ENCODE measurements at places on chromosomes 12 and 14. TPM values are rescaled to one million over a fixed set of nuclear protein-coding genes. Genes with fewer than 3 reads are reported as not detected.

Gene NR1H4
- total RNA-seq = not detected

Gene SERPINA5
- not detected for total RNA-seq

Gene SMCO2
- total RNA-seq = 0.91 TPM

Gene SIX4
- total RNA-seq = 3.9 TPM

Gene PPFIBP1
- total RNA-seq = 5.4 TPM

Gene KCNA5
- total RNA-seq = not detected

Gene CLEC2A
- total RNA-seq = not detected

DNA sequence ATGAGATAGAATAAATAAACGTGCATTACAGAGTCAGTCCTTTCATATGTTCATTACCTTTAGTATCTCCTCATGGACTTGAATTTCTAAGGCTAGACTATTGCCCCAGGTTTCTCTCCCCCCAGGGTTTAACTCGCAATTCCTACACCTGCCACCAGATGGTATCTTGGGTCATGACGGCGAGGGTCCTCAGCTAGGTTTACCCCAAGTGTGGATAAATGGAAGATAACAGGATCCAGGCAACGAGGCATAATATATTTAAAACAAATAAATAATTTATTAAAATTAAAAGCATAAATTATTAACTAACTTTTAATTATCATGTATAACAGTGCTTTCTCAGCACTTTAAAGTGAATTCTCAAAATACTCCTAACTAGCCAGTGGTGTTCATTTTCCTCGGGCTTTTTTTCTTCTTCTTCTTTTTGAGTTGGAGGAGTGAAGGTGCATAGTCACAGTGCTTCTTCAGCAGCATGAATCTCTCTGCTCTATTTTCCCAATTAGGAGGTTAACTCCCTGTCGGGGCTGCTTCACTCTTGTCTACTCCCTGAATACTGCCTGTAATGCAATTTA is 243.5 kb upstream of the CAND1 start:
- DNase-seq = no peak
- H3K36me3 ChIP-seq = no peaks in the 10 kb centered on the region
- H3K4me1 ChIP-seq = no peaks in the 10 kb centered on the region
- peaks cover 2% of the 10 kb centered on the region for H3K27me3 ChIP-seq
- H3K4me3 ChIP-seq = no peak overlapping the region
- no peak overlapping the region for H3K27ac ChIP-seq

DNA sequence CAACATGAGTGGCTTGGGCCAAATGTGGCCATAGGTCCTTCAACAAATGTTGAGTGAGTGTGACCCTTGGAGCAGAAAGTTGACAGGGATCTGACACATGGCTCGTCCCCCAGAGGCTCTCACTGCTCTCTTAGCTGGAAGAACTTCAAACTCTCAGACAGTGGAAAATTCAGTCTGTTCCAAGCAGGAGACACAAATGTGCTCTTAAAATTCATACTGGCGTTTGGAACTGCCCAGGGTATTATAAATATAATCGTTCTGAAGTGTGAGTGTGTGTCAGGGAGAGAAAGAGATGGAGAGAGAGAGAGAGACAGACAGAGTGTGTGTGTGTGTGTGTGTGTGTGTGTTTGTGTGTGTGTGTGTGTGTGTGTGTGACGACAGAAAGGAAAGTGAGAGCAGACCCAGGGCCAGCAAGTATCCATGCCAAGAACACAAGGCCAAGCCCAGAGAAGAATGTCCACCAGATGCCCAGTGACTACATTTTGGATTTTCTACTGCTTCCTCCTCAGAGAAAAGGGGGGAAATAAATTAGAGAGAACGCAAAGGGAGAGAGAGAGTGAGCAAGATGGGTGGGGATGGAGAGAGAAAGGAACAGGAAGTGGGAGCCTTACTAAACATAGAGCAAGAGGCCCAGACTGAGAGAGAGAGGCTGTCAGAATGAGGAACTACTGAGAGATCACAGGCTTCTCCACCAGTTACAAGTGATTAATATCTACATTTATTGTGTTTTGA is 193.6 kb upstream of the NUDT4 start:
- H3K27ac ChIP-seq = peak overlapping the region; percentile 16
- DNase-seq = no peak
- H3K27me3 ChIP-seq = no peaks in the 10 kb centered on the region
- H3K4me1 ChIP-seq = peaks cover 9% of the 10 kb centered on the region

DNA sequence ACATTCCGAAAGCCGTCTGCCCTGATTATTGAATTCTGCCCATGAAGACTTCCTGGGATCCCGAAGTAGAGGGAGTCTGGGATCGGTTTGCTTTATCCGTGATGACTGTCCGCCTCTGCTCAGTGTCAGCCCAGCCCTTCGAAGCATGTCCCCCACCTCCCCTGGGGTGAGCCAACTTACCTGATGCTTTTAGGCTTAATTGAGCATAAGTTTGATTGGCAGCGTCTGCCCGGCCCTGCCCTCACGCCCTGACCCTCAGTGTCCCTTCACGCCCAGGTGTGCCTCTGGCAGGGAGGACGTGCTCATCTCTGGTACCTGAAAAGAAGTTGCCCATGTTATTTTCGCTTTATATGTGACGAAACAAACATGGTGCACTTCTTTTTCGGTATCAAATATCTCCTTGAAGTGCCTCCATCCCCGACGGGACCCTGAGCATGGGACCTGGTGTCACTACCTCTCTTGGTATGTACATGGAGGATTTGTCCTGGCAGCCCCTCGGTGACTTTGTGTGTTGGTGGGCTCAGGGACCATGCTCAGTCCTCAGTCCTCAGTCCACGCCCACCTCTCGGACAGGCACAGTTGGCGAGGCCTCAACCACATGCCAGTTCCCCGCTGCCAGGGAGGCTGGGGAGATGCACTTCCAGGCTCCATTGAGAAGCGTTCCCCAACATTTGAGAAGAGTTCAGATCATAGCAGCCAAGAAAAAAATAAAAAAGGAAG is 130.1 kb upstream of the RTL1 start:
- no peak overlapping the region for H3K4me3 ChIP-seq
- no peaks in the 10 kb centered on the region for H3K36me3 ChIP-seq
- H3K27me3 ChIP-seq = no peaks in the 10 kb centered on the region
- no peaks in the 10 kb centered on the region for H3K4me1 ChIP-seq

GRCh38 chr12:46981622-46982021 is 97.8 kb upstream of the PCED1B start:
- DNase-seq = no peak
- H3K27ac ChIP-seq = no peak overlapping the region
- peaks cover 18% of the 10 kb centered on the region for H3K27me3 ChIP-seq

DNA sequence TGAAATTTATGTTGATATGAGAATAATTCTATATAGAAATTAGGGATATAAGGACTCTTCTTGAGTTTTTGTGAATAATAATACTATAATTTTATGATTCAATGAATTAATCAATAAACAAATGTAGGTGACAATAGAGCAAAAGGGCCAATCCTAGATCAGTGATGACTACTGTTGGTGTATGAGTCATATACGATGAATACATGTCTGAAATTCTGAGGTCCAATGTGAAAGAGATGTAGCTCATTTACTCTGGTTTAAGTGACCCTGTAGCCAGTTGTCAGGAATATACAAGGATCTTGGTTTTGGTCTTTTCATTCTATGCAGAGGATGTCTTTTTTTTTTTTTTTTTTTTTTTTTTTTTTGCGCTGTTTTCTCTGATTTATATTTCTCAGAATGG is 72.1 kb upstream of the RTL1 start:
- no peak overlapping the region for H3K4me3 ChIP-seq
- no peaks in the 10 kb centered on the region for H3K36me3 ChIP-seq
- no peak for DNase-seq
- peaks cover 6% of the 10 kb centered on the region for H3K27me3 ChIP-seq

DNA sequence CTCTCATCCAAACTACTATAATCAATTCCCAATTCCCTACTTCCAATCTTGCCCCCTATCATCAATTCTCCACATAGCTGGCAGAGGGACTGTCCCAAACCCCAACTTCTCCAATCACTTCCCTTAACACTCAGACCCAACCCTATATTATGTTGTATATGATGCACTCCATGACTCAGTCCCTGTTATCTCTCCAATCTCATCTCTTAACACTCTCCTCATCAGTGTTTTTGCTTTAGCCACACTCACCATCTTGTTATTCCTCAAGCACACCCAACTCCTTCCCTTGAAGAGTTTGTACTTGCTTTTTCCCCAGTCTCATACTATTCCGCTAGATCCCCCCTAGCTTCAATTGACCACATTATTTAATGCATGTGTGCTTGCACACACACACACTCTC is 4.9 kb downstream of the RHOJ start:
- H3K4me3 ChIP-seq = no peak overlapping the region
- no peak overlapping the region for H3K27ac ChIP-seq
- H3K4me1 ChIP-seq = no peaks in the 10 kb centered on the region
- no peaks in the 10 kb centered on the region for H3K36me3 ChIP-seq
- H3K27me3 ChIP-seq = peaks cover 9% of the 10 kb centered on the region

GRCh38 chr12:2301531-2302461 is 249.0 kb downstream of the CACNA1C start:
- no peak overlapping the region for H3K27ac ChIP-seq
- H3K36me3 ChIP-seq = no peaks in the 10 kb centered on the region
- DNase-seq = no peak
- H3K4me3 ChIP-seq = no peak overlapping the region
- H3K27me3 ChIP-seq = peaks cover 2% of the 10 kb centered on the region

DNA sequence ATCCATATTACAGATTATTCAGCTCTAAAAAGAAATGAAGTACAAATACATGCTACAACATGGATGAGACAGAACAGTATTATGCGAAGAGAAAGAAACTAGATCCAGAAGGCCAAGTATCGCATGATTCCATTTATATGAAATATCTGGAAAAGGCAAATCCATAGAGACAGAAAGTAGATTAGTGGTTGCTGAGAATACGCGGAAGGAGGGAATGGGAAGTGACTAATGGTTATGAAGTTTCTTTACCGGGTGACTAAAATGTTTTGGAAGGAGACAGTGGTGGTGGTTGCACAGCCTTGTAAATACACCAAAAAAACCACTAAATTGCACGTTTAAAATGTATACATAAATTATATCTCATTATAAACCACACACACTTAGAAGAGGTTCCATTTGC is 12.5 kb downstream of the PRDM4 start:
- H3K27ac ChIP-seq = no peak overlapping the region
- H3K27me3 ChIP-seq = no peaks in the 10 kb centered on the region
- DNase-seq = no peak
- H3K4me1 ChIP-seq = peaks cover 3% of the 10 kb centered on the region

DNA sequence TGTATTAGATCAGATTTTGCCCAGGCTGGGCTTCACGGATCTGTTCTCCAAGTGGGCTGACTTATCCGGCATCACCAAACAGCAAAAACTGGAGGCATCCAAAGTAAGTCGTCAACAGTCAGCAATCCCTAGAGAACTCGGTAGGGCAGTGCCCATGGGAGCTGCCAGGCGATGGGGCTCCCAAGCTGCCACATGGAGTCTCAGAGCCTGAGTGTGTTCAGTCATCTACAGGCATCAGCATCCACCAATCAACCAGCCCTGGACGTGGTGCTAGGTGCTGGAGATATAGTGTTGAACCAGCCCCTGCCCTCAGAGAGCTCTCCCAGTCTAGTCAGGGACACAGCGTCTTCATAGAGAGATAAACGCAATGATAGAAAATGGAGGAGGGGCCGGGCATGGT is 6.9 kb downstream of the SERPINA4 start:
- no peaks in the 10 kb centered on the region for H3K4me1 ChIP-seq
- no peaks in the 10 kb centered on the region for H3K36me3 ChIP-seq
- DNase-seq = no peak
- no peaks in the 10 kb centered on the region for H3K27me3 ChIP-seq
- no peak overlapping the region for H3K27ac ChIP-seq

DNA sequence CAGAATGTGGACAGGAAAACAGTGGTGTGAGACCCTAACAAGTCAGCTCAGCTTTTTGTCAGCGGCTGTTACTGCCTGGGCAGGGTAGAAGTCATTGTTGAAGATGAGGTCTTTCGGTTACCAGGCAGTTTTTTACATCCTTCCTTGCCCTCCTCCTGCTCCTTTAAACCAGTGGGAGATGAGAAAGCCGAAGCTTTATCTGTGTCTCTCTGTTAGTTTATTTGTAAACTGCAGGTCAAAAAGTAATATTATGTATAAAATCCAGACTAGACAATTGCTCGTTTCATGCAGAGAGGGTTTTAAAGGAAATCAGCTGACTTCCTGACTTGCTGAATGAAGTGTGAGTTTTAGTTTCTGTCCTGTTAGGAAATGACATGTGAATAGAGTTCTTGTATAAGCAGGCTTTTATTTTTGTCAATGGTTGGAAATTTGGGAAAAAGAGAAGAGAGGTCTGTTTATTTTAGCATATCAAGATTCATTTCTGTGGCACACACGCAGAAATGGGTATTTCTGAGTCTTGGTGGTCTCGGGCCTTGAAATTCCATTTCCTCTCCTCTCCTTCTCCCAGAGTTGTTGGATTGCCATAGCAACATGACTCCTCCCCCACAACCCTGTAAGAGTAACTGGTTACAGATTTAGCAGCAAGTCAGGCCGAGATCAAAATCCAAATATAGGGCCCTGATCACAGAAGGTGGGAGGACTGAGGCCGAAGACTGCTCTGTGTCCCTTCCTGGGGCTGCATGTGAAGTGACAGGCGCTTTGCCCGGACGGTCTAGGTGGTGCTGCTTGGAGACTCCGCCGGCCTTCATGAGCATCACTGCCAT is 60.8 kb downstream of the SAMD4A start:
- peaks cover 33% of the 10 kb centered on the region for H3K4me1 ChIP-seq
- H3K27ac ChIP-seq = peak overlapping the region; percentile 85
- H3K27me3 ChIP-seq = no peaks in the 10 kb centered on the region
- peak; percentile 64 for DNase-seq
- H3K36me3 ChIP-seq = peaks cover 3% of the 10 kb centered on the region

GRCh38 chr12:117036046-117036445 is 63.2 kb downstream of the TESC start:
- H3K4me3 ChIP-seq = no peak overlapping the region
- H3K27ac ChIP-seq = no peak overlapping the region
- no peaks in the 10 kb centered on the region for H3K27me3 ChIP-seq
- H3K4me1 ChIP-seq = peaks cover 4% of the 10 kb centered on the region
- DNase-seq = no peak

DNA sequence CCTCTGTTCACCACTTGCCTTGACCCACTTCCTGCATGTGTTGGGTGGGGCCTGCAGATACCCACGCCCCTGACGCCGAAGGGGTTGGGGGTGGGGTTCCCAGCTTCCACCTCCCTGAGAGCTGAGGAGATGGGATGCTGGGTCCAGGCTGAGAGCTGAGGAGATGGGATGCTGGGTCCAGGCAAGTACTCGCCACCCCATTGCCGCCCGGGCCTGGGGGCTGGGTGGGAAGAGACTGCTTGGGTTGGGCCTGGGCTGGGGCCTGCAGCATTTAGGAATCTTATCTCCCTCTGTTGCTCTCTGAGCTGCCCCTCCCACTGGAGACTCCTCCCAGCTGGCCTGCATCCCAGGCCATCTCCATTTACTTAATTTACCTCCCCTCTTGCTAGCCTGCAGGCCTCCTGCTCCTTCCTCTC is 17.4 kb downstream of the TEAD4 start:
- H3K27me3 ChIP-seq = no peaks in the 10 kb centered on the region
- DNase-seq = no peak
- H3K4me1 ChIP-seq = no peaks in the 10 kb centered on the region
- H3K27ac ChIP-seq = no peak overlapping the region
- no peaks in the 10 kb centered on the region for H3K36me3 ChIP-seq
